ENCODE measurements at places on chromosomes 1 and 21.

DNA sequence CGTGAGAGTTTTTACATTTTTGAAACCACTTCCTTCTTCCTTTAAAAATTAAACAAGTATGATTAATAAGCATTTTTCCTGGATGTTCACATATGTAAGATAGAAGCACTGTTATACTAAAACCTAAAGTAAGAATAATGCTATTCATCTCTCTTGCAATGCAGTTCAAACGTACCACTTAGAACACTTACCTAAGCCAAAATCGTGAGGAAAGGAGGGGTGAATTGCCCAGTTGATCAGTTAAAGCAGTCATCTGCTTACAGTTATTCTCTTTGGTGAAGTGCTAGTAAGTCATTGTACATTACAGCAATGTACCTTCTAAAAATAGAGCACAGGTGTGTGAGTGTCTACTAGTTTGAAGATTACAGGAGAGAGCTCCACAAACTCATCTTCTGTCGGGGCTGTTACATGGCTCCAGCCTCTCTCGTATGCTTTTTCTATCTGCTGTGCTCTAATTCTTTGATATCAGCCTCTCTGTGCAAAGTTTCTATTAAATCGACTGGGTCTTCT lies 3.4 kb downstream of the NCAM2 start:
- DNase-seq: no peak

- no peak for DNase-seq
Measured at GRCh38 chr1:160839746-160840145, 22.9 kb downstream of the CD244 start.

DNA sequence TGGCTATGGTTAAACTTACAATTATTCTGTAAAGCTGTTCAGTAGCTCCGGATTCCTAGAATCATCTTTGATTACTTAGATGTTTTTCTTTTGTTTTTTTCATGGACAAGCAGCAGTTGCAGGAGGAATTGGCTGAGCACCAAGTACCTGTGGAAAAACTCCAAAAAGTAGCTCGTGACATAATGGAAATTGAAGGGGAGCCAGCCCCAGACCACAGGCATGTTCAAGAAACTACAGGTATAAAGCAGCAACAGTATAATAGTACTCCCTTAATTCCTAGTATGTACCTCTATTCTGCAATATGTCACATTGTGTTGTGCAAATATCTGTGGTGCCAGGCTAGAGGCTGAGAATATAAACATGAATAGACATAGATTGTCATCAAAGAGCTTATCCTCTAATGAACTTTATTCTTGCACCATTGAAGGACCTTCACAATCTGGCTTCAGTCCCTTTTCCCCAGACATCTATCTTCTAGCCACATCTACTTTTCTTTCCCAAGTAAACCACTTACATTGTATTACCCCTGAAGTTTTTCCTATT lies 132.3 kb upstream of the BMP8A start:
- peak; percentile 5 for DNase-seq

GRCh38 chr1:176022574-176022973 lies 184.5 kb downstream of the COP1 start:
- no peak for DNase-seq

- no peak for DNase-seq
Measured at GRCh38 chr1:24717887-24718650, 27.2 kb upstream of the CLIC4 start.

DNA sequence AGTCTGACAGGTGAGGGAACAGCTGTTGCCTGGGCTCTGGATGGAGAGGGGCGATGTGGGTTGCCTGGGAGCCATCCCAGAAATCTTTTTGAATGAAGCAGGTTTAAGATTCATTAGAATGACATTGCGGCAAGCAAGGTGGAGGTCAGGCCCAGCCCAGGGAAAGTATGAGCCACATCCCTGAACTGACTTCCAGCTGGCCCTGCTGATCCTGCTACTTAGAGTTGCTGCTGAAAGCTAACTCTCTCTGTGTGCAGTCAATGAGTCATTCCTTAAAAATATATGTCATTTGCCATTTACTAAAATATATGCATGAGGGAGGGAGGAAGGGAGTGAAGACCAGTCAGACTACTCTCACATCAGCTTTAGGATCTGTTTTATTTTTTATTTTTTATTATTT lies 54.3 kb upstream of the RAB3GAP2 start:
- DNase-seq: peak; percentile 62

DNA sequence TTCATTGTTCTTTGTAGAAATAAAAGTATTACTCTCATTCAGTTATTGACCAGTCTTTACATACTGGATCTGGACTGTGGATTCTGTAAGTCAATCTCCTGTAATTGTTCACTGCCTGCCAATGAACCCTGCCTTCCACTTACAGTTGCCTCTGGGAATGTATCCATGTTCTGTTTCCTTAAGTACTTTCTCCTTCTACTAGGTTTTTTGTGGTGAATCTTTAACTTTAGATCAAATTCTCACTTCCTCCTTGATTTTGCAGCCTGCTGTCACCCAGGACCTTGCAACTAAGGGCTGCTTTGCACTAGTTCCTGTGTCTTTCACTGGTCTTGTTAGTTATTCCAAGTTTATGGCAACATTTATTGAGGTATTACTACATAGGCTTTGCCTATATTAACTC lies 28.2 kb upstream of the ANKRD13C start:
- no peak for DNase-seq

- peak; percentile 2 for DNase-seq
Measured at GRCh38 chr1:74375376-74375775, 137.0 kb downstream of the LRRC53 start.

DNA sequence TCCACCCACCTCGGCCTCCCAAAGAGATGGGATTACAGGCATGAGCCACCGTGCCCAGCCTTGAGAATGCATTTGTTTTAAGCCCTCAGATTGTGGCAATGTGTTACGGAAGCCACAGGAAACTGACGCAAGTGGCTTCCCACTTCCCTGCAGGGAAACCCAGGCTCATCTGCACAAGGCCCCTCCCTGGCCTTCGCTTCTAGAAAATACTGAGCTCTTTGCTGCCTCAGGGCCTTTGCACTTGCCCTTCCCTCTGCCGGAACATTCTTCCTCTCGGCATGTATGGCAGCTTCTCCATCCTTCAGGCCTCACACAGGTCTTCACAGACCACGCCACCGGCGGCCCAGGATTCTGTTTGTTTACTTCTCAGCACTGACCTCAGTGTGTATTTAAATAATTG lies 137.0 kb upstream of the TMEM51 start:
- no peak for DNase-seq

DNA sequence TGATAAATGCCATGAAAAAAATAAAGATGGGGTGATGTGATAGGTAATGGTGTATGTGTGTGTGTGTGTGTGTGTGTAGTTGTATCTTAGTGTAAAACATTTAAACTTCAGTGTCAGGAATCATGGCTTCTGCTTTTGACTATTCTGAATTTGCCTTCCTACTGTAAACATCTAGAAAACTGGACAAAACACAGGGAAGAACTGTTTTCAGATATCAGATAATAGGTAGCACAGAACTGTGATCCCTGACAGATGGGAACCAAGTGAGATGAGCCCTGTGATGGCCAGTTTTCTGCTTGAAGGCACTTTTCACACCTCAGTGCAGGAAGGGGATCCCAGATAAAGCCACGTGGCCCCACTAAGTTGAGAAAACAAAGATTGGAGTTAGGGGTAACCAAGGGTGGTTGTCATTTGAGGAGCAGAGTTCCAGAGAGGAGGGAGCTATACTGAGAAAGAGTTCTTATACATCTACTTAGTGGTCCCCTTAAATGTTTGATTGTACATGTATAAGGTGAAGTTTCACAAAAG lies 17.3 kb downstream of the DYRK1A start:
- DNase-seq: no peak

GRCh38 chr1:157292302-157292701 lies 154.1 kb upstream of the ETV3 start:
- DNase-seq: no peak

DNA sequence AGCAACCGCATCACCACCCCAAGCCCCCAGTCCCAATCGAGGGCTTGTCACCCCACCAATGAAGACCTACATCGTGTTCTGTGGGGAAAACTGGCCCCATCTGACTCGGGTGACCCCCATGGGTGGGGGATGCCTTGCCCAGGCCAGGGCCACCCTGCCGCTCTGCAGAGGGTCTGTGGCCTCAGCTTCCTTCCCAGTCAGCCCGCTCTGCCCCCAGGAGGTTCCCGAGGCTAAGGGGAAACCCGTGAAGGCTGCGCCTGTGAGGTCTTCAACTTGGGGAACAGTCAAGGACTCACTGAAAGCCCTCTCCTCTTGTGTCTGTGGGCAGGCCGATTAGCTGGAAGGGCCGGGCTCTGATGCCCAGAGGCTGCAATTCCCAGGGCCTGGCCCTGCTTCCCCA lies 2.0 kb downstream of the SRARP start:
- no peak for DNase-seq

DNA sequence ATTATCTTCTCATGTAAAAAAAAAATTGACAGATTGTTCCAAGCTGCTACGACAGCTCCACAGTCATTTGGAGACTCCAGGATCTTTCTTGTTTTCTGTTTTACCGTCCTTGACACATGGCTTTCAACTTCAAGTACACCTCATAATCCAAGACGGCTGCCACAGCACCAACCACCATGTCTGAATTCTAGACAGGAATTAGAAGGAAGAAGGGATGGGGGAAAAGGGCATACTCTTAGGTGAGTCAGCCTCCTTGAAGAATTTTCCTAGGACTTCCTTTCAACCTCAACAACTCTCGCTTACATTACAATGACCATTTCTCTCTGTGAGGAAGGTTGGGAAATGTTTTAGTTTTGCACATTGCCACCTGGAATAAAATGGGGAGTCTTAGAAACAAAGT lies 110.3 kb upstream of the TNR start:
- DNase-seq: no peak

DNA sequence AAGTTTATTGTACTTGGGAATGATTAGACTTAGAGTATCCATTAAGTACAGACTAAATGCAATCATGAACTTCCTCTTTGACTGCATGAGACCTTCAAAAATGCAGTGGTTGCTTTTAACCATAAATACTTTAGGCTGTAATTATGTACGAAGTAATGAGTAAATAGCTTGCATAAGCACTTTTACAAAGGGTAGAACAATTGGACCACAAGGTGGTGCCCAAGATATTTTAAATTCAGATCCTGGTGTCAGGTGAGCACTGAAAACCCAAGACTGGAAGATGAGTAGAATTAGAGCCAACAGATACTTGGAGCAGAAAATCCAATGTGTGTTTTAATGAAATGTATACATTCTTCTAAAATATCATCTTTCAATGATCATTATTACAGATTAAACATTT lies 43.4 kb upstream of the RHOU start:
- peak; percentile 32 for DNase-seq

- DNase-seq: no peak
Measured at GRCh38 chr21:41948078-41948895, 5.5 kb downstream of the C2CD2 start.

DNA sequence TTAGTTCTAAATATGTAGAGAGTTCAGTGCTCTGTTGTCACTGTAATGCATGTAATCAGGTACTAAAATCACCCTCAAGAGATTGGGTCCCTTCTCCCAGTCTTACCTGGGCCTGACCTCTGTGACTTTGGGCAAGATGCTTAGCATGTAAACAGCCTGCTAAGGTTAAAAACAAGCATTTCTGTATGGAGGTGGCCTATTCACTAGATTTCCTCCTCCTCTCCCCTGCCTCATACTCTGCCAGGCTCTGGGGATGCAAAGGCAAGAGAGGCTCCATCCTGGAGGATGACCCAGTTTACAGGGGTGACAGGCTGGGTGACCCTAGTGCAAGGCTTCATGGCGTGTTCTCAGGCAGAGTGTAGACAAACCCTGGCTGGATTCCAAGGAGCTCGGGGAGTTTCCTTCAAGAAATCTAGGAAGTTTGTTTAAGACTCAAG lies 28.8 kb downstream of the VANGL2 start:
- no peak for DNase-seq

DNA sequence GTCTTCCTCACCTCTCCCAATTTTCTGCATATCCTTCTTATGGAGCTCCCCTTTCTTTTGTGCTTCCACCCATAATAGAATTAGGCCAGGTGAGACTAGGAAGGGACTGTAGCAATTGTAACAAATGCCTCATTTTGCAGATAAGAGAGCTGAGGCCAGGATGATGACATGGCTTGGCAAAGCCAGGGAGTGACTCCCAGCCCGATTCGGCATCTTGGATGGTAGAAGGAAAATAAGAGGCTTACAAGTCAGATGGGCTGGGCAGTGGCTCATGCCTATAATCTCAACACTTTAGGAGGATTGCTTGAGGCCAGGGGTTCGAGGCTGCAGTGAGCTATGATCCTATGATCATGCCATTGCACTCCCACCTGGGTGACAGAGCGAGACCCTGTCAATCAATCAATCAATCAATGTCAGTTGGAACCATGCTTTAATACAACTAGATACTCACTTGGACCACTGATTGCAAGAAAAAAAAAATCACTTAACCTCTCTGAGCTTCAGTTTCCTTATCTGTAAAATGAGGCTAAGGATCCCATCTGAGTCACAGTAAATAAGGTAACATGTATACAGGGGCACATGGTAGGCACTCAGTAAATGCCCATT lies 51.6 kb downstream of the PLEKHA6 start:
- DNase-seq: no peak

DNA sequence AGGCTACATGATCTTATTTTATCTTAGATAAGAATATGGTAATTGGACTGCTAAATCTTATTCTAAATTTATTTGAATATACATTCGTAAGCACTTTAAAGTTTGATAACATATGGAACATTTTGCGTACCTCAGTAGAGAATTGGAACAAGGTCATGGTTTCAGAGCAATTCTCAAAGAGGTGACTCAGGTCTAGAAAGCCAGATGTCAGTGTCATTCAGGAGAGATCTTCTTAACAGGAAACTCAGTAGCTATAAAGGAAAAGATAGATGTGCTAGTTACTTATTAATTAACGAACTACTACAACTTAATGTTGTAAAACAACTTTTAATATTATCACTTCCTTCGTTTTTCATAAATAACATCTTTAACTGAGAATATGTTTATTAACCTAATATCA lies 142.5 kb downstream of the USP25 start:
- no peak for DNase-seq

DNA sequence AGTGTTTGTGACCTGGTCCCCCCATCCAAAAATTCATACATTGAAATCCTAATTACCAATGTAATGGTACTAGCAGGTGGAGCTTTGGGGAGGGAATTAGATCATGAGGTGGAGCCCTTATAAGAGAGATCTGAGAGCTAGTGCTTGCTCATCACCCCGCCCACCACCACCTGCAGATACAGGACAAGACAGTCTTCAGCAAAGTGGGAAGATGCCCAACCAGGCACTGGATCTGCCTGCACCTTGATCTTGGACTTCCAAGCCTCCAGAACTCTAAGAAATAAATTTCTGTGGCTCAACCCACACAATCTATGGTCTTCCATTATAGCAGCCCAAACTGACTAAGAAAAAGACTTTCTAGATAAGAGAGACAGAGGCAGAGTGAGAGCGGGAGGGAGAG lies 343.4 kb downstream of the LRRIQ3 start:
- DNase-seq: no peak

GRCh38 chr1:206029484-206029883 lies 5.8 kb upstream of the CTSE start:
- peak; percentile 40 for DNase-seq

- peak; percentile 65 for DNase-seq
Measured at GRCh38 chr21:34930971-34931370, 118.1 kb downstream of the RUNX1 start.
